Stimulated activated naive CD8-positive, alpha-beta T cell treated with anti-CD3 and anti-CD28 coated beads, Interleukin-15, amount 100 ng/mL, for 72 hours (primary cell): ENCODE measurements at places on chromosomes 3 and 15.

DNA sequence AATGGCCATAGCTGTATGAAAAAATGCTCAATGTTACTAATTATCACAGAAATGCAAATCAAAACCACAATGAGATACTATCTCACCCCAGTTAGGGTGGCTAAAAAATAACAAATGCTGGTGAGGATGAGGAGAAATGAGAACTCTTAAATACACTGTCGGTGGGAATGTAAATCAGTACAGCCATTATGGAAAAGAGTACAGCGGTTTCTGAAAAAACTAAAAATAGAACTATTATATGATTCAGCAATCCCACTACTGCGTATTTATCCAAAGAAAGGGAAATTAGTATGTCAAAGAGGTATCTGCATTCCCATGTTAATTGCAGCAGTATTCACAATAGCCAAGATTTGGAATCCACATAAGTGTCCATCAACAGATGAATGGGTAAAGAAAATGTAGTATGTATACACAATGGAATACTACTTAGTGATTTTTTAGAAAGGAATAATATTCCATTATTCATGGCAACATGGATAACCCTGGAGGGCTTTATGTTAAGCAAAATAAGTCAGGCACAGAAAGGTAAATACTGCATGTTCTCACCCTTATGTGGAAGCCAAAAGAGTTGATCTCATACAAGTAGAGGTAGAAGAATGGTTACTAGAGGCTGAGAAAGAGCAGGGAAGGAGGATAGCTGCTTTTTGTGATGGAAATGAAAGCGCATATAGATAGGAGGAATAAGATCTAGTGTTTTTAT is 35.0 kb downstream of the SERP1 start:
- no peak for DNase-seq

DNA sequence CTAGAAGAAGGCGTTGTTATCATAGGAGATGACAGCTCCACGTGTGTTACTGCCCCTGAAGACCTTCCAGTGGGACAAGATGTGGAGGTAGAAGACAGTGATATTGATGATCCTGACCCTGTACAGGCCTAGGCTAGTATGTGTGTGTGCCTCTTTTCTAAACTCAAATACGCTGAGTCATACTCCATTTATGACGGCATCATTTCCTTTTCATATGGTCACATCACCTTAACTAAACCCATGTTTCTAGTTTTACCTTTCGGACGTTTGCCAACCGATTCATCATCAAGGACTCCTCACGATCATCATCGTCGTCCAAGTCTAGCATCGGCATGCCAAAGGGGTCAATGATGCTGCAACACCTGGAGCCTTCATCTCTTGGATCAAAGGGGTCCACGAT is 149.0 kb downstream of the CBLB start:
- DNase-seq = no peak

GRCh38 chr3:36075491-36075890 is 304.8 kb upstream of the STAC start:
- no peak for DNase-seq

- no peak for DNase-seq
Observed at GRCh38 chr3:18114894-18115293, 310.2 kb downstream of the SATB1 start.

- DNase-seq = no peak
Observed at GRCh38 chr3:144403040-144403457, 431.4 kb downstream of the DIPK2A start.

GRCh38 chr3:18307529-18307928 is 117.6 kb downstream of the SATB1 start:
- no peak for DNase-seq

DNA sequence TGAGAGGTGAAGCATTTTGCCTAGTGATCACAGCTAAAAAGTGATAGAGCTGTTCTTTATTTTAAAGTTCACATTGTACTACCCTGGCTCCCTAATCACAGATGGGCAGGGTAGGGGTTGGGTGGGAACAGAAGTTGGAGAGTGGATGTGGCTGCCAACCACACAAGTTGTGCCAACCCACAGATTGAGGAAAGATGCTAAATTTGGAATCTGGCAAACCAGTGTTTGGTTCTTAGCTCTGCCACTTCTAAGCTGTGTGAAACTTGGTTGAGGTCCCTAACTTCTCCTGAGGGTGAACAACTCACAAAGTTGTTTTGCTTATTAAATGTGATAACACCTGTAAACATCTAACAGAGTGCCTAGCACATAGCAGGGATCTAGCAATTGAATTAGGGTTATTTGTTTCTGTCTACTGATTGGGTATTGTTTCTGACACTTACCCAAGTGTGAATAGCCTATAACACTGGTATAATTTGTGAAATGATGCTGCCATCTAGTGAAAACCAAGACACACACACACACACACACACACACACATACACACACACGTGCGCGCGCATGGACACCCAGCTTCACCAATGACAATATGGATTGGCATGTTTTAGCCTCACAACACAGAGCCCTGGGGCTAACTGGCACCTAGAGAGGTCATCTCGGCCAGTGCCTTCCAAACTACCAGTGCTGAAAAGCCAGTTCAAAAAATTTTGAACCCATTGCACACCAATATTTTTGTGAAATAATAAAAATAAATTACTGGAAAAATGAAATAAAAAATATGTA is 25.3 kb downstream of the ADGRG7 start:
- peak; percentile 34 for DNase-seq

- no peak for DNase-seq
Observed at GRCh38 chr3:149356044-149356592, 21.3 kb downstream of the TM4SF1 start.

DNA sequence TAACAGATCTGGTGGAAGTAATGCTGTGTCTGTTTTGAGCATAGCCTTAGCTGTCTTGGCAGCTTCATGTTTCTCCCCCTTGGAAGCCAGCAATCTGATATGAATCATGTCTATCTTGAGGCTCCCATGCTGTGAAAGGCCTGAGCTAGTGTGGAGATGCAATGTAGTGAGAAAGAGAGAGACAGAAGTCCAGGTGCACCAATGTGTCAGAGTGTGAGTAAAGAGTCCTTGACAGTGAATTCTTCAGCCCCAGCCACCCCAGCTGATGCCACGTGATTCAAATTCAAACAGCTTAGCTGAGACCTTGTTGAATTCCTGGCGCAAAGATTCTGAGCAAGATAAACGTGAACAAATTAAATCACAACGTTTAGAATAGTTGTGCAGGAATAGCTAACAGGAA is 704.2 kb downstream of the EDEM1 start:
- no peak for DNase-seq
